ENCODE measurements at places on chromosomes 6 and 20. TPM values are rescaled to one million over a fixed set of nuclear protein-coding genes. Genes with fewer than 3 reads are reported as not detected.

GRCh38 chr20:63344616-63345327, 16.4 kb downstream of the CHRNA4 start:
- H3K4me3 ChIP-seq: no peak overlapping the region
- H3K27ac ChIP-seq: no peak overlapping the region
- no peaks in the 10 kb centered on the region for H3K27me3 ChIP-seq
- no peaks in the 10 kb centered on the region for H3K4me1 ChIP-seq
- no peak for DNase-seq

DNA sequence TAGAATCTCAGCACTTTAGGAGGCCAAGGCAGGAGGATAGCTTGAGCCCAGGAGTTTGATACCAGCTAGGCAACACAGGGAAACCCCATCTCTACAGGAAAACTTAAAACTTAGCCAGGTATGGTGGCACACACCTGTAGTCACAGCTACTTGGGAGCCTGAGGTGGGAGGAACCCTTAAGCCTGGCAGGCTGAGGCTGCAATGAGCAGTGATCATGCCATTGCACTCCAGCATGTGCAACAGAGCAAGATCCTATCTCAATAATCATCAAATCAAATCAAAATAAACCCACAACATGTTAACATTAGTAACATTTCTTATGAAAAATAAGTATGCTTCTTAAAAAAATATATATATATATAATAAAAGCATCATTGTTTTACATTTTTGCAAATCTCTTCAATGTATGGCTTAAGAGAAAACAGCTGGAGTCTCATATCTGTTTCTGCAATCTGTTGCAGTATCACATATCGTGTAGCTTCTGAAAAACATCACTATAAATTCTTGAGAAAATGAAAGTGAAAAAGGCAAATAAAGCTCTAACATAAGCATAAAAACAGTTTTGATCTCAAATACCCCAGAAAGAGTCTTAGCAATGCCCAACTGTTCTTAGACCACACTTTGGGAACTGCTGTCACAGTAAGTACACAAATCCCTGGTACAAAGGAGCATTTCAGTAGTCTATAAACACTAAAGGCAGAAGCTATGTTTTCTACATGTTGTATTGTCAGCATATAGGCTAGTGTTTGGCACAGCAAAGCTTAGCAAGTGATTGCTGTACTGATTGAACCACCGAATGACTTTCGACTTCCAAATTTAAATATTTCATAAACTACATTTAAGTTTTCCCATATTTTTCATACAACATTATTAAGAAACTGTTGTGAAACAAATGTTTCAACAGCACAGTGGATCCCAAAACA, 8.0 kb downstream of the MMUT start:
- no peak for DNase-seq
- H3K4me1 ChIP-seq: no peaks in the 10 kb centered on the region
- no peaks in the 10 kb centered on the region for H3K27me3 ChIP-seq

GRCh38 chr6:159178847-159179246, 9.6 kb downstream of the FNDC1 start:
- no peaks in the 10 kb centered on the region for H3K4me1 ChIP-seq
- no peaks in the 10 kb centered on the region for H3K27me3 ChIP-seq
- H3K27ac ChIP-seq: no peak overlapping the region
- no peak for DNase-seq
- H3K36me3 ChIP-seq: no peaks in the 10 kb centered on the region

- H3K4me3 ChIP-seq: no peak overlapping the region
- H3K4me1 ChIP-seq: no peaks in the 10 kb centered on the region
- H3K27me3 ChIP-seq: no peaks in the 10 kb centered on the region
- peaks cover 68% of the 10 kb centered on the region for H3K36me3 ChIP-seq
Observed at GRCh38 chr20:38543014-38543906, 37.7 kb upstream of the ADIG start.

GRCh38 chr20:59777814-59778575, 155.4 kb downstream of the SYCP2 start:
- H3K27ac ChIP-seq: no peak overlapping the region
- H3K4me1 ChIP-seq: no peaks in the 10 kb centered on the region
- DNase-seq: peak; percentile 2

GRCh38 chr6:8276148-8276547, 159.2 kb downstream of the SLC35B3 start:
- H3K36me3 ChIP-seq: no peaks in the 10 kb centered on the region
- no peaks in the 10 kb centered on the region for H3K4me1 ChIP-seq
- no peak overlapping the region for H3K4me3 ChIP-seq
- DNase-seq: no peak
- no peaks in the 10 kb centered on the region for H3K27me3 ChIP-seq
- H3K27ac ChIP-seq: no peak overlapping the region

GRCh38 chr20:58985656-58986055, 4.6 kb downstream of the NELFCD start:
- no peaks in the 10 kb centered on the region for H3K27me3 ChIP-seq
- peaks cover 6% of the 10 kb centered on the region for H3K36me3 ChIP-seq
- H3K4me3 ChIP-seq: no peak overlapping the region

POU5F1 gene
- total RNA-seq: 19.9 TPM

NMBR gene
- total RNA-seq: not detected

GUCA1A gene
- not detected for total RNA-seq
